ENCODE measurements at places on chromosomes 6 and 20.

DNA sequence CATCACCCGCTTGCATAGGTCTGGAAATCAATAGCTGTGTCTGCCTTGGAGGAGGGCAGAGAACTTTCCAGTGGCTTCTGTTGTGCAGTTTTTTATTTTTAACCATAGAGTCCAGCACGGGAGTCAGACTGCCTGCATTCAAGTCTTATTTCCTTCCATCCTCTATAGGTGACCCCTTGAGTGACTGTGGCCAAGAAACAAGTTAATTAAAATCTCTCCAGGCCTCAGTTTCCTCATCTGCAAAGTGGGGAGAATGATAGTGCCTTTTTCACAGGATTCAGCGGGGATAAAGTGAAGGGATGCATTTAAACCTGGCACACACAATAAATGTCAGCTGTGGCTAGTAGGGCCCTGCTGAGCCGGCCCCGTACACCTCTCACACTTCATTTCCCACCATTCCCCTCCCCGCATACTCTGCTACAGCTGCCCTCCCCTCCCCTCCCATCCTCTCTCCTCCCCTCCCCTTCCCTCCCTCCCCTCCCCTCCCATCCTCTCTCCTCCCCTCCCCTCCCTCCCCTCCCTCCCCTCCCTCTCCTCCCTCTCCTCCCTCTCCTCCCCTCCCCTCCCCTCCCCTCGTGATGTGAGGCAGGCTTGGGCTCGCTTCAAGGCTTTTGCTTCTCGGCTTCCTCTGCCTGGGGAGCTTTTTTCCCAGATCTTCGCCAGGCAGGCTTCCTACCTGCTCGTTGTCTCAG lies 150.5 kb downstream of the TFAP2C start:
- no peak for DNase-seq

DNA sequence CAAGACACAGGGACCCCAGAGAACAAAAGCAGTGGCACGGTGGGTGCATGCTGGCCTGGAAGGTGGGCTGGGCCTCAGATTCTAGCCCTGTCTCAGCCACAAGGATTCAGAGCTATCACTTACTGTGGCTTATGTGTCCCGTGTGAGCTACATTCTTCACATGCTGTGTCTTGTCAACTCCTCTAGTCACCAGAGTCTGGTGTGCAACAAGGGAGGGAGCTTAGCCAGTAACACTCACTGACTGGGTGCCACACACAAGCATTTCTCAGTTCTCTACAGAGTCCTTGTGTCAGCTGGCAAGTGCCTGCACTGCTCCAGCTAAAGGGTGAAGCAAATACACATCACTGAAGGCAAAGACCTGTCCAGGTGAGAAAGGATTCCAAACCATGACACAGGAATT lies 186.9 kb upstream of the CDYL start:
- no peak for DNase-seq

- no peak for DNase-seq
Measured at GRCh38 chr6:159089909-159090308, 45.1 kb upstream of the TAGAP start.

- no peak for DNase-seq
Measured at GRCh38 chr6:71033890-71034289, 77.0 kb upstream of the B3GAT2 start.

- DNase-seq: no peak
Measured at GRCh38 chr20:60144974-60145527, 186.8 kb downstream of the CDH26 start.

DNA sequence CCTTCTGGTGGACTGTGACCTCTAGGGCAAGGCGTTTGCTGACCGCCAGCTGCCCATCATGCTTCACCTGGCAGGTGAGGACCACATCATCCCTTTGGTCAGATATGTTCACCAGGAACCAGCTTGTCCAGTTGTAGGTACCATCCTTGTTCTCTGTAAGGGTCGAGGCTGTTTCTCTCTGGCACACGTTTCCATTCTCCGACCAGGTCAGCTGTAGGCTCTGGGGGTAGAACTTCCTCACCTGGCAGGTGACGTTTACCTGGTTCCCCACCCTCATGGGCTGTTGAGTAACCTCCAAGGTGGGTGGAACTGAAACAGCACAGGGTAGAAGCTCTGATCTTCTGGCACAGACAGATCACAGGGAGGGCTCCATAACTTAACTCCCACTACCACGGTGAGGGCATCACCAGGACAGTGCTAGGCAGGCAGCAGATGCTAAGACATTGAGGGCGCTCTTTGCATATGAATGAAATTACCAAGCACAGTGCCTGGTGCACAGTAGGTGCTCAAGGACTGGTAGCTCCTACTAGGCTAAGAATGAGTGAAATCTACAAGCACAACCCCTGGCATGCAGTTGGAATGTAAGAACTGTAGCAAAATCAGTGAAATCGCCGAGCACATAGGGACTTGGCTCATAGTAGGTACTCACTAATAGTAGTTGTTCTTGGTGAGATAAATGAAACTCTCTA lies 15.6 kb upstream of the SIRPB1 start:
- DNase-seq: no peak

GRCh38 chr6:100568255-100568654 lies 103.5 kb upstream of the SIM1 start:
- DNase-seq: no peak

- no peak for DNase-seq
Measured at GRCh38 chr20:47295921-47296426, 60.5 kb downstream of the ZMYND8 start.

DNA sequence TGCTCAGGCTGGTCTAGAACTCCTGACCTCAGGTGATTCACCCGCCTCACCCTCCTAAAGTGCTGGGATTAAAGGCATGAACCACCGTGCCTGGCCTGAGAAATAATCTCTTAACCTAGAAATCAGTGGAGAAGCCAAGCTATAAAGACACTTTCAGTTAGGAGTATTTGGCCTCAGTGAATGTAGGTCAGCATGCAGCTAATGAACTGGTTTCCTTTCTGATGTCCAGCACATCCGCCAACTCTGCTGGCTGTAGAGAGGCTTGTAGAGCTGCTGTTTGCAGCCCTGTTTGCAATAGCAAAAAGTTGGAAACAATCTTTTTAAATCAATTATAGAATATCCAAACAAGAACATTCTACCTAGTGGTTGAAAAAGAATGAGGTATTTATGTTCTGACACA lies 42.4 kb upstream of the ELOVL5 start:
- no peak for DNase-seq

DNA sequence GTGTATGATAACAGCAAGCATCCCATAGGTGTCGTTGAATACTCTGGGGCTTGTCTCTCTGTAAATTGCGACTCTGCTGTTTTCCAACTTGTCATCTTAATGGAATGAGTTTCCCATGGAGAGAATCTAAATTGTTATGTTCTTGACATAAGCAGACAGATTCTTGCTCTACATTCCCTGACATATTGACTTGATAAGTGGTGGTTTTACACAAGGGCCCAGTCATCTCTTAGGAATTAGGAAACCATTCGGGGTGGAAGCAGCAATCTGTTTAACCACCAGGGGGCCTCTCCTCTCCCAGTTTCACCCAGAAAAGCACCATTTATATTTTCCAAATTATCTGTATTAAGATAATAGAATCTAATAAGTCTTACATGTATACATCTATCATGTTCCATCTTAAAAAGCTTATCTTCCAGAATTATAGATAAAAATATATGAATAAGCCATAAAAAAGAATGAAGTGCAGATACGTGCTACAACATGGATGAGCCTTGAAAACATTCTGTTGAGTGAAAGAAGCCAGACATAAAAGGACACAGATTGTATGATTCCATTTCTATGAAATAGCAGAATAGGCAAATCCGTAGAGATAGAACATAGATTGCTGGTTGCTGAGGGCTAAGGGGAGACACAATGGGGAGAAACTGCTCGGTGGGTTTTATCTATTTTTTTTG lies 23.1 kb upstream of the MROH8 start:
- DNase-seq: no peak

GRCh38 chr20:64106435-64106961 lies 867 bp downstream of the NPBWR2 start:
- no peak for DNase-seq
